Nephron progenitor cell (in vitro differentiated cells): ENCODE measurements at places on chromosomes 2 and 18.

DNA sequence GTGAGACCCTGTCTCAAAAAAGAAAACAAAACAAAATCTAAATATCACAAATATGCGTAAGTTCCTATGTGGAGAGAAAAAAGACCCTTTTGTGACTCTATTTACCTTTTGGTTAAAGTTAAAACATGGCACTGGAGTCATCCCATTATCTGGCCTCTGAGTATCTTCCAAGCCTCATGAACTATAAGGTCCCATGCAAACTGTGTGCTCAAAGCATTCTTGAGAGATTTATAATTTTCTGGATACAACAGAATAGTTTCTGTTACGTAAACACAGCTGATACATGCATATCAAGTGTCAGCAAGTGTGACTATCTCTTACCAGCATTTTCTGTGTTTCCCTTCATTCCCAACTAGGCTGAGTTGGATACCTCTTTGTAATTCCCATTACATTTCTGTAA is 8.8 kb upstream of the NOSTRIN start:
- DNase-seq: no peak

DNA sequence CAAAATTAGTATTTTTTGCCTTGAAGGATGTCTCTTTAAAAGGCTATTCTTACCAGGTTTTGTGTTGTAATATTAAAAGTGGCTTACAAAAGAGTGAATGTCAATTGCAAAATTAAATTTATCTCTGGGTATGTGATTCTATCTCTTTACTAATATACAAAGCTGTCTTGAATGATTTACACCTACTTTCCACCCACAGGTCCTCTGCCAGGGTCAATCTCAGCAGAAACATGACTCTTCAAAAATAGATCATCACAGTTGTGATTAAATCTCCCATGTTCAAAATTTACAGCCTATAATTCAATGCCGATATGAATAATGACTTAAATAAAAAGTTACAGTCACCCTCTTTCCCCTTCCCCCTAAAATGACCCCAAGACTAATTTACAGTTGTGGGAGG is 78.8 kb downstream of the SLC8A1 start:
- DNase-seq: no peak

- no peak for DNase-seq
These were observed 74.3 kb downstream of the LYPD1 start for GRCh38 chr2:132595693-132596092.

GRCh38 chr2:144102386-144102785 is 417.5 kb downstream of the ZEB2 start:
- DNase-seq: no peak

DNA sequence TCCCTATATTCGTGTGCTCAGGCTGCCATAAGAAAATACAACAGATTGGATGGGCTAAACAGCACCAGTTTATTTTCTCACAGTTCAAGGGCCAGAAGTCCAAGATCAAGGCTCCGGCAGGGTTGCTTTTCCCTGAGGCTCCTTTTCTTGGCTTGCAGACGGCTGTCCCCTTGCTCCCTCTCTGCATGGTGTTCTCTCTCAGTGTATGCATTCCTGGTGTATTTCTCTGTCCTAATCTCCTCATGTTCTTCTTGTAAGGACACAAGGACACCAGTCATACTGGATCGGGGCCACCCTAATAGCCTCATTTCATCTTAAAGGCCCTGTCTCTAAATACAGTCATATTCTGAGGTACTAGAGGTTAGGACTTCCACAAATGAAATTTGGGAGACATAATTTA is 62.6 kb upstream of the SLC16A14 start:
- no peak for DNase-seq

- no peak for DNase-seq
These were observed 11.3 kb downstream of the RMP24 start for GRCh38 chr18:35983818-35984217.

- no peak for DNase-seq
These were observed 378.0 kb downstream of the GRB14 start for GRCh38 chr2:164243315-164243714.

- DNase-seq: no peak
These were observed 10.1 kb upstream of the LCLAT1 start for GRCh38 chr2:30436859-30437435.

- DNase-seq: no peak
These were observed 211.1 kb downstream of the DSEL start for GRCh38 chr18:67305466-67305865.

GRCh38 chr2:222754324-222754930 is 83.0 kb downstream of the MOGAT1 start:
- DNase-seq: no peak

DNA sequence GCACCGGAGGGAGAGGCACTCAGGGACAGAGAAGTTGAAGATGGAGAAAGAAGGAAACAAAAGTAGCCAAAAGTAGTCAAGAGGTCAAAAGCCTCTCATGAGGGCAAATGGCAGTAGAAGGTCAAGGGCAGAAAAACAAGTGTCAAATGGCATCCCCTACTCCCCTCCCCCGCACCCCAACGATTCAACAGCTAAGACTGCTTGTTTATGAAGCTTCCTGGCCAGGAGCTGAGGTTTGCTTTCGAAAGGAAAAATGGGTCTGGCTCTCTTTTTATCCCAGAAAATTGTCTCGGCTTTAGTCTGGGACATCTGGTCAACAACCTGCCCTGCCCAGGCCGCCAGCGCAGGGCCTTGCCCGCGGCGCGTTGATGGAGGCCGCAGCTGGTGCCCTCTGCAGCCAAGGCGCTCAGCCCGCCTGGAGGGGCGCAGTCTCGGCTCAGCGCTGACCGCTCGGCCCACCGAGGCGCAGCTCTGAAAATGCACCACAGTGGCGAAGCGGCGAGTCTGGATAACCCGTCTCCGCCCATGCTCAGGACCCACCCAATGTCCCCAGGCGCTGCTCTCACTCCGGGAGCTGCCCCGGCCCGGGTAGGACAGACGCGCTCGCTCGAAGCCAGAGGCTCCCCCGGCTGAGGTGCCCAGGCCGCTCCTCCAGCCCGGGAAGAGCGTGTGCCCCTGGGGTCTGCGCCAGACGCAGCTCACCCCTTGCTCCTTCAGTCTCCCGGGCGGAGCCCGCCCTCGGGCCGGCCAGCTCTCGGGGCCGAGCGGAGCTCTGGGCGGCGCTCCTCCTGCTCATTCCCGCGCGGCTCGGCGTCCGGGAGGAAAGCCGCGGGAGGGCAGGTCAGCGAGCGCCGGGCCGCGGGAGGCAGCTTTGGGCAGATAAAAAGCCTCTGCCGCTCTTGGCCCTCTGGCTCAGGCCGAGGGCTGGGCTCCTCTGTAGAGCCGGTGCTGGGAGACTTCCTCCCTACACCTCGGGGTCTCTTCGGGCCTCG is 1.8 kb upstream of the TBR1 start:
- DNase-seq: peak; percentile 67

DNA sequence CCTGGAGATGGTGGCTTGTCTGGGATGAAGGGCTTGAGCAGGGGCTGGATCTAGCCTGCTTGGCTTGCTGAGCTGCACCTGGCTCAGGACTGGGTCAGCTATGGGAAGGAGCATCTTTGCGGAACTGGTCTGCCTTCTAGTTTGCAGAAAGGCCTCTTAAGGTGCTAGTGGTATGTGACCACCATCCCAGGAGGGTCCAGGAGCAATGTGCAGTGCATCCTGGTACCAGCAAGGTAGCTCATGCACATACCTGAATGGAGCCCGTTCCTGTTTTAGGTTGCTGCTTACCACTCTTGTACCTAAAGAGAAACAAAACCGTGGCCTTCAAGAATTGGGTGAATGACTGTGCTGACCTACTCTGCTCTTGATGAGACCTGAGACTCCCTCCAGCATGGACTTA is 118.6 kb upstream of the PELI1 start:
- no peak for DNase-seq

- DNase-seq: no peak
These were observed 1.8 kb downstream of the MPV17 start for GRCh38 chr2:27320958-27321543.

GRCh38 chr2:181268174-181268867 is 188.9 kb upstream of the ITGA4 start:
- DNase-seq: no peak

GRCh38 chr2:10362096-10362897 is 59.6 kb downstream of the HPCAL1 start:
- DNase-seq: no peak

DNA sequence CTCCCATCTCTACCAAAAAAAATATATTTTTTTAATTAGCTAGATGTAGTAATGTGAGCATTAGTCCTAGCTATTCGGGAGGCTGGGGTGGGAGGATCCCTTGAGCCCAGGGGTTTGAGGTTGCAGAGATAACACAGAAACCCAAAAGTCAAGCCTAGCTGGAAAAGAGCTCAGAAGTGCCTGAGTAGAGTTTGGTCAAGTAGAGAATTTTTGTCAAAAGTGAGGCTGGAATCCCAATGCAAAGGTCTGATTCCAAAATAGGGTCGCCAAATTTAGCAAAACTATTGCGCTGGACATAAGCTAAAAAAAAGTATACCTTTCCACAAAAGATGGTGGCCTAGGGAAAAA is 15.5 kb upstream of the MSH6 start:
- no peak for DNase-seq

DNA sequence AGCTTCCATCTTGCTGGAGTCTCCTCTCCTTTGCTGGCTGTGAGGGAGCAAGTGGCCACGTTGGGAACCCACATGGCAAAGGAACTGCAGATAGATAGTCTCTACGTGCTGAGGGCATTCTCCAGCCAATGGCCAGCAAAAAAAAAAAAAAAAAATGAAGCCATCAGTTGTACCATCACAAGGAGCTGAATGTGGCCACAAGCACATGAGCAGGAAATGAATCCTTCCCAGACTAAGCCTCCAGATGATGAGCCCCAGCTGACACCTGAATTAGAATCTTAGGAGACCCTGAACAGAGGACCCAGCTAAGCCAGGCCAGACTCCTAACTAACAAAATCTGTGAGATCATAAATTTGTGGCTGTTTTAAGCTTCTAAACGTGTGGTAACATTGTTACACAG is 57.9 kb downstream of the SPIRE1 start:
- DNase-seq: no peak

GRCh38 chr18:42078711-42079110 is 123.7 kb downstream of the PIK3C3 start:
- DNase-seq: no peak

- no peak for DNase-seq
These were observed 813.7 kb downstream of the ERBB4 start for GRCh38 chr2:211724933-211725332.

DNA sequence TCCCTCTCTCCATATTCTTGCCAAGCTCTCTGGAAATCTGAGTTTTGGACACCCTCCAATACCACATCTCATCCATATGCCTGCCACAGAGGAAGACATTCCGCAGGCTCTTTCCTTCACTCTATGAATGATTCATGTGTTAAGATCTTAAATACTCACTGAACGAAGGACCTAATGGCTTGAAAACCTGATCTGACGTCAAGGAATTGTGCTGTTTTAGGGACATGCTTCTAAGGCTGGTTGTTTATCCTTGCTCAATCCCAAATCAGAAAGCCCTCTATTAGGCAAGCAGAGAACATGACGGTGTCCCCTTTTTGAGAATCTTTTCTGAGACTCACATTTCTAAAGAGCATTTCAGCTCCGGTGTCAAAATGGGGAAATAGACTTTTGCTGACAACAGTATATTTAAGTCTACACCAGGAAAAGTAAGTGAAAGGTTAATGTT is 83.7 kb upstream of the GALNT5 start:
- no peak for DNase-seq

- peak; percentile 65 for DNase-seq
These were observed 71.7 kb downstream of the NCAPH start for GRCh38 chr2:96407041-96407918.

GRCh38 chr2:140457483-140457882 is 1673.3 kb downstream of the LRP1B start:
- DNase-seq: no peak

GRCh38 chr2:107361751-107362381 is 464.8 kb upstream of the RGPD4 start:
- no peak for DNase-seq

GRCh38 chr18:9209279-9209678 is 72.7 kb downstream of the ANKRD12 start:
- no peak for DNase-seq

GRCh38 chr18:59517446-59518165 is 158.5 kb upstream of the LMAN1 start:
- peak; percentile 67 for DNase-seq

DNA sequence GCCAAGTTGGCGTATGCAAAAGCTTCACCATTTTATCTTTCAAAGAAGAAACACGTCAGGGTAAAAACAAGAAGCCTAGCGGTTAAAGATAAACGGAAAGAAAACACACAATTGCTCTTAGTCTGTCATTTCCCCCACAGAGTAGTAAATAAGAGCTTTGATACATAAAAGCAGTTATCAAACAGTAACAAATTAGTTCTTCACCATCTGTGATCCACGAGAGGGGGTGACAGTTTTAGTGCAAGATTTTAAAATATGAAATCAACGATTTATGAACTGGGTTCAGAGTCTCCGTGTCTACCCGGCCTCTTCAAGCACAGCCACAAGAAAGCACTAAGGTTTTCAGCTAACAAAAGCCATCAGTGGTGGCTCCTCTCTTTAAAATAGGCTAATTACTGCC is 703.9 kb upstream of the ID2 start:
- DNase-seq: no peak

- no peak for DNase-seq
These were observed 43.2 kb upstream of the NEB start for GRCh38 chr2:151777487-151777886.

GRCh38 chr2:151809073-151809383 is 19.2 kb downstream of the ARL5A start:
- no peak for DNase-seq

DNA sequence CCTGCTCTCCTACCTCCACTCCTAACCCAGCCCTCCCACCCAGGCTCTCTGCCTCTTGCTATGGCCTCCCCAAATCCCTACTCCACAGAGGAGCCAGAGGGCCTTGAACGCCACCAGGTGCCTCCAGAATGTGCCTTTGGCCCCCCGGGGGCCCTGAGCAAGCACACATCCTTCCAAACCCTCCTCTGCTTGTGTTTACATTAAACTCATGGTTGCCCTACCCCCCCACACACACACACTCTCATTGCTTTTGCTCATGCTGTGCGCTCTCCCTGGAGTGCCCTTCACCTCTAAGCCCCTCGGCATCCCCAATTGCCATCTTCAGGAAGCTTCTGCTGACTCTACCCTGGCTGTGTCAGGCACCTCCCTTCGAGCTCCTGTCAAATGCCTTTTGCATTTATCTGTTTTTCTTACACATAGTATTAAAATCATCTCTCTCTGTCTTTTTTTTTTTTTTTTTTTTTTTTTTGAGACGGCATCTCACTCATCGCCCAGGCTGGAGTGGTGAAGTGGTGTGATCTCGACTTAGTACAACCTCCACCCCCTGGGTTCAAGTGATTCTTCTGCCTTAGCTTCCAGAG is 16.3 kb upstream of the TET3 start:
- no peak for DNase-seq

GRCh38 chr2:237886685-237887481 is 27.5 kb downstream of the RAMP1 start:
- DNase-seq: no peak

DNA sequence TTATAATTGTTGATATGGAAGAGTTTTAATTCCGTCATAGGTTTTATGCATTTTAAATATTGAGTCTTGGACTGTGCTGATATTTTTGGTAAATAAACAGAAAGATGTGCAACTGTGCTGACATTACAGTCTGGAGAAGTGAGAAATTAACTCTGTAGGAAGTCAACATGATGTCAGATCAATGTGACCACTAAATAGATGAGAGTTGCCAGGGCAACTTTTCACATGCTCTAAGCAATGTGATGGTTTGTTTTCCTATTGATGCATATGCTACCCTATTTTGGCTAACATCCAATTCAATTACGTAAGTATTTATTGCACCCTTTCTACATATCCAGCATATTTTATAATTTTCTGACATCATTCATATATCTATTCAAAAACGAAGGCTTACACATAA is 1109.3 kb downstream of the TSN start:
- no peak for DNase-seq
